ENCODE measurements at places on chromosomes 3 and 15.

- no peak for DNase-seq
Observed at GRCh38 chr15:58585693-58586443, 154.1 kb downstream of the LIPC start.

DNA sequence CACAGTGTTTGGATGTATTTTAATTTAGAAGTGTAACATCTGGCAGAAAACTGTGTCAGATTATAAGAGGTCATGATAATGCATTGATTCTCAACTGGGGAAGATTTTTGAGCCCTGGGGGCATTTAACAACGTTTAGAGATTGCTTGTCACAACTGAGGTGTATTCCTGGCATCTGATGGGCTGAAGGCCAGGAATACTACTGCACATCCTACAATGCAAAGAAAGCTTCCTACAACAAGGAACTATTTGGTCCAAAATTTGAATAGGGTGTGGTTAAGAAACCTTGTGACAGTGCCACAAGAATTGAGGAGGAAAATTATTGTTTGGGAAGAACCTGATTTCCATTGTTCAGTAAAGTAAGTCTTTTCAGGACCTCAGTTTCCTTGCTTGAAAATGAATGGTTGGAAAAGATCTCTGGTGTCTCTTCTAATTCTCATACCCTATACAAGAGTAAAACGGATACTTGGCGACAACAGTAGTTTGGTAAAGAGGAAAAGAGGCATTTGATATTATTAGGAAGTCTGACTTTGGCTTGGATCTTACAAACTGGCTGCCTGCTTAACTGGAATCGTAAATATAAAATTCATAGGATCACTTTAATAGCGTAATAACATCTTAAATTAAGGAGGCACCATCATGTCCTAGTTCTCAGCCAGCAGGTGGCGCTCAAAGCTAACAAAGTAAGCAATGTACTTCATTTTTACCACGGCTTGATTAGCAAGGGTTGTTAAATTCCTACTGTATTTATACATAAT is 4.3 kb downstream of the DAZL start:
- peak; percentile 55 for DNase-seq

GRCh38 chr3:85652360-85652759 is 693.6 kb downstream of the CADM2 start:
- DNase-seq: no peak

DNA sequence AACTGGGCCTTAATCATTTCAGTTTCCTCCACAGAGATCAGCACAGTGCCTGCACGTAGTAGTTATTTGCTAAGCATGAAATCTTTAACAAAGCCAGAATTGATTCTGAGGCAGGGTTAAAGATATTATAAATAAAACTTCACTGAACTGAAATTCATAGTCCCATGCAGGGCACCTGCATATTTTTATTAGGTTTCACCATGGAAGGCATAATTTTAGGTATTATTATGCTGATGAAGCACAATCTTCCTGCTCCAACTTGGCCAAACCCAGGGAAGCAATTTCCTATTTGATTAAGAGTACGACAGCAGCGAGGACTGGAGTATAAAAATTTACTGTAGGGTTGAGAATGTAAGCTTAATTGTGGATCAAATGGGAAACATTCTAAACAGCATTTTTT is 1070.4 kb upstream of the CFAP20DC start:
- no peak for DNase-seq

DNA sequence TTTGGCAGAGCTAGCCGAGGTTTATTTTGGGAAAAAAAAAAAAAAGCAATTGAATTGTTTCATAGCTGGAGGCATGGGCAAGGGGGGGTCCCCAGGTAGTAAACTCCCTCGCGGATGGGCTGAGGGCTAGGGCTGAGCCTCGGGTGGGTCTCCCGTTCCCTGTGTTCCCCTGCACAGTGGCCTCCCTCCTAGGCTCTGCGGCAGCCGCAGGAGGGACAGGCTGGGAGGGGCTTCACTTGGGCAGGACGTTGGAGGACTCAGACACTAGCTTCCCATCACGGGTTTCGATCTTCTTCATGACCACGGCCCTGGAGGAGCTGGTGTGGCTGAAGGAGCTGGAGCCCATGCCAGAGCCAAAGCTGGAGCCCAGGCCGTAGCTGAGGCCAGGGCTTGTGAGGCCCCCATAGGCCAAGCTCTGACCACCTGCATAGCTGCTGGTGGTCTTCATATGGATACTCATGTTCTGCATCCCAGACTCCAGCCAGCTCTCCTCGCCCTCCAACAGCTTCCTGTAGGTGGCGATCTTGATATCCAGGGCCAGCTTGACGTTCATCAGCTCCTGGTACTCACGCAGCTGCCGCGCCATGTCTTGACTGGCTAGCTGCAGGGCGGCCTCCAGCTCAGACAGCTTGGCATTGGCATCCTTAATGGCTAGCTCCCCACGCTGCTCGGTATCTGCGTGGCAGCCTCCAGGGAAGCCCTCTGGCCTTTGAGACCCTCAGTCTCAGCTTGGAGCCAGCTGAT is 64.0 kb upstream of the CDAN1 start:
- no peak for DNase-seq

DNA sequence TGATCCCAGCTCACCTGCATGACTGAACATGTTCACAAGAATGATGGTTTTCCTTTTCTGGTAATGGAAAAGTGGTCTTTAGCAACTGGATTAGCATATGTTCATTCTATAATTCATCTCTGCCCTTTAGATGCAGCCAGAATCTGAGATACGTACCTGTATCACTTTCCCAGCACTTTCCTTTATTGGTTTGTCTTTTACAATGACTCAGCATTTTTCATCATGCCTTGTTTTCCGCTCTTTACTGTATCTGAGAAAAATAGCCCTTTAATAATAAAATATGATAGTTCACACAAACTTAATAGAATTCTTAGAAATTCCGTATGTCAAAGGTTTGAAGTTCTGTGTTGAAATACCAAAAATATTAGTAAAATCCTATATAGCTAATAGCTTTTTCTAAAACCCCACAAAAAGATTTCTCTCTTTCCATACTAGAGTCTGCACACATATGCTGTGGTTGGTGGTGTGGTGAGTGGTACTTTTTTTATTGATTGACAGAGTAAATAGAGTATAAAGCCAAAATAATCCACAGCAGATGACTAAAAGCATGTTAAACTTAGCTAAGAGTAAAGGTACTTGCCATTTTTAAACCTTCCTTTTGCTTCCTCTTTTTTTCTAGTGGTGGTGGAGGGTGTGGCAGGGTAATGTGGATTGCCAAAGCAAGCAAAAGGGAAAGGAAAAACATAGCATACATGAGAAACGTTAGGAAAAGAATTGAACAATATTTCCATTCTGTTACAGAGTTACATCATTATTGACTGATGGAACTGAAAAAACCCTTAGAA is 328.9 kb upstream of the RBMS3 start:
- DNase-seq: no peak

- no peak for DNase-seq
Observed at GRCh38 chr15:40957581-40958051, 4.3 kb downstream of the CHAC1 start.
